Calu3 (cell line): ENCODE measurements at places on chromosomes 3 and 15.

- no peak for DNase-seq
Observed at GRCh38 chr3:125236331-125236903, 23.9 kb upstream of the SLC12A8 start.

DNA sequence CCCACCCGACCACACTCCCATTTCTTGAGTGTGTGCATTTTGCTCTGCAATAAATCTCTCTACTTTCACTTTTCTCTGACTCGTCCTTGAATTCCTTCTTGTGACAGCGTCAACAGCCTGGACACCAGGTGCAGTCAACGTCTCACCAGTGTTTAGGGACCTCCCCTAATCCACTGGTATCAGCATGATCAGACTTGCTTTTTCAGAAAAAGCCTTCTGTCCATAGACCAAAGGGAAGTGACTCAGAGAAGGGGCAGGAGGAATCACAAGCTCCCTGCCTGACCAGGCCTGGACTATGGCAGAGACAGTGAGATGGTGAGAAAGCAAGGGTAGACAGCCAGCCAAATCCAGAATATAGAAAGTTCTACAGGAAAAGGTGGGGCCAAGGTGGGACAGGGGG, 15.5 kb downstream of the CCR5 start:
- peak; percentile 30 for DNase-seq

DNA sequence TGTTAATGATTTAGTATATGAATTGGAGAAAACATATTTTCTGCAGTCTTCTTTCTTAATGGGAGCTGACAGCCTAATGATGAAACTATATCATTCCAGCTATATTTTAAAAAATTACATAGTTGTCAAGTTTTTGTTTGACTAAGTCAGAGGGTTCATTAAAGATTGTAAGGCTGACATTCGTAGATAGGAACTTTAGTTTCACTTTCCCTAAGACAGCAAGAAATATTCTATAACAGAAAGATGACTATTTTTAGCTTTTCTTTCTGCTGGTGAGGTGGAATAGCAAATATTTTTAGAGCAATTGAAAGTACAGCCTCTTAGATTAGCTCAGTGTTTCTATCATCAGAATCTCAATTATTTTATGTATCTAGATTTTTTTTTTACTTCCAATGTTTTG, 60.2 kb downstream of the PIAS1 start:
- DNase-seq, result no peak

DNA sequence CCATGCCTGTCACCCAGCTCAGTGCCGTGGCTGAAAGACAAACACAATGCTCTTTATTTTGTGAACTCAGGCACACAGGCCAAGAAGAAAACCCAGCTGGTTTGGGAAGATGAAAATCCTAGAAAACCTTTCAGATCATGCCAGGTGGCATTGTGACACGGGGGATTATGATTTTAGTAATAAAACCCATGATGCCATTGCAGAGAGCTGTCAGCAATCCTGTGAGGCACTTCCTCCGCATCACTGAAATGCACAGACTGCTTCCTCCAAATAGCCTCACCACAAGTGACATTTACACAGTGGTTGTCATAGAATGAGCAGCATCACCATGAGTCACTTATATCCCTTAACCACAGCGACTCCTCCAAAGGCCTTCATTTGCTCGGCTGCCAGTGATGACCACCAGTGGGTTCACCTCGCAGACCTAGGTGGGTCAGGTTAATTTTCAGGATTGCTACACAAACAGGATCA, 22.7 kb downstream of the ABHD6 start:
- no peak for DNase-seq

- no peak for DNase-seq
Observed at GRCh38 chr15:68386587-68387288, 45.2 kb downstream of the ITGA11 start.

- DNase-seq, result no peak
Observed at GRCh38 chr3:117751651-117752050, 1042.1 kb downstream of the TUSC7 start.

DNA sequence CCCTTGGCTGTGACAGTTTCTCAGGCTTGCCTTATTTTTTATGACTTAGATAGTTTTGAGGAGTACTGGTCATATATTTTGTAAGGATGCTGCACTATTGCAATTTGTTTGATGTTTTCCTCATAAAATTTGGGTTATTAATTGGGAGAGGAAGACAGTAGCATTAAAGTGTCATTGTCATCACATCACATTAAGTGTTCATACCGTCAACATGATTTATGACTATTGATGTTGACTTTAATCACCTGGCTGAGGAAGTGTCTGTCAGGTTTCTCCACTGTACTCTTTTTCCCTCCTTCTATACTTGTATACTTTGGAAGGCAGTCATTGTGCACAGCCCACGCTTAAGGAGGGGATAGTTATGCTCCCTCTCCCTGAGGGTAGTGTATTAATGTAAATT, 26.9 kb downstream of the TRIM69 start:
- no peak for DNase-seq

- DNase-seq, result no peak
Observed at GRCh38 chr15:45147606-45148005, 17.8 kb downstream of the DUOX1 start.

DNA sequence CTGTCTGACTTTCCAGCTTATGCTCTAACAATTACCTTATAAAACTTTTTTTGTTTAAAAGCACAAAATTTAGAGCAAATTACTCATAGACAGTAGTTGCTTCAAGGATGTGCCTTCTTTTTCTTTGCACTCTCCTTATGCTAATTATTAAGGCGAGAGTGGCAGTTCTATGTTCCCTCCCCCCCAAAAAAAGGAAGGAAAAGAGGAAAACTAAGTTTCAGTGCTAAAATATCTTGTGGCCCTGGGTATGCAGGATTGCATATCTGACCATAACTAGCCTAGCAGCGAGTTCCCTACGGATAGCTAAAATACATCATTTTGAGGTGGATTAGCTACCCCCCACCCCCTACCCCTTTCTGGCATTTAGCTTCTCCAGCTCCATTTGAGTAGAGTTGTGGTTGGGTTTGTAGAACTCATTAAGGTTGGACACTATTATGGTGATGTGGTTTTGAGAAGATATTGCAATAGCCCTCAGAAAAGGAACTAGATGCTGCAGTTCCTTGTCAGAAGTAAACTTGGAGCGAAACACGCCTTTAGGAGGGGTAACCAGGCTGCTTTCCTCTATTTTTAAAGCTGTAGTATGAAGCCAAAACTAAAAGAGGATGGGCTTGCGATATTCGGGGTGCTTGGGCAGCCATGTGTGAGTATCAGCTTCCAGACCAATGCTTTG, 174.6 kb downstream of the AKAP13 start:
- no peak for DNase-seq

DNA sequence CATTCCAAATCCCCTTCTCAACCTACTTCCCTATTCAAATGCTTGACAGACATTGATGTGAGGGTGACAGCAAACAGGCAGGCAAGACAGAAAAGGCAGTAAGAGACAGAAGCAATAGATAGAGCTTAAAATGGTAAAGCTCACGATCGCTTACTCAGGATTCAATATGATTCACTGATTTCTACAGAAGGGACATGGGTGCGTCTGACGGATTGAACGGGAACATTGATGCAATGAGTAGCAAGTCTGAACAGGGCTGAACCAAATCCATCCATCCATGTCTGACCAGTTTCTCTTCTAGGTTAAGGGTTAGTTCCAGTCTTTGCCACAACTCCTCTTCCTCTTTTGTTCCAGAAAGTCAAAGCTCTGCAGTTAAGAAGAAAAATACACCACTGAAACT, 35.1 kb downstream of the P2RY1 start:
- no peak for DNase-seq

DNA sequence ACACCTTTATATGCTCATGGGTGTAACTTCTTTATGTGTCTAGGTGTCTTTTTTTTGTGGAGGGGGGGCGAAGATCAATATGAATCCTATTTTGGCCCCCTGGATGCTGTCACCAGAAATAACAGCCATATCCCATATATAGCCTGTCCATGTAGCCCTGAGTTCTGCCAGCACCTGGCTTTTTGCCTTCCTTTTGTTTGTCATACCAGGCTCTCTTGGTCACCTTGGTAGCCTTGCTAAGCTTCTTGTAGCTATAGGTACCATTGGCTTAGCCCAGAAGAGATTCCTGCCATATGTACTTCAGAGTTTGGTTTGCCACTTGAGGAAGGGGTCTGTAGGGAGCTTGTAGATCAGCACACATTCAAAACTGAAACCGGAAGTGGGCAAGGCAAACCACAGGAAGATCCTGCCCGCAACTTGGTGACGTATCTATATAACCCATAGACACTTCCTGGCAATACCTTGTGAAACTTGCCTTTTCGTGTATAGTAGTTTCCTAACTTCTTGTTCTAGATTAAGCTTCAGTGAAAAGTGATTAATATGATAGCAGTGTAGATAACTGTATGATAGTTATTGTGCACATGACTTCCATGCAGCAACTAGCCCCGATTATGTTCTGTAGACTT, 11.9 kb downstream of the RASA2 start:
- no peak for DNase-seq

GRCh38 chr3:98243843-98244242, 20.2 kb upstream of the OR5H6 start:
- no peak for DNase-seq

DNA sequence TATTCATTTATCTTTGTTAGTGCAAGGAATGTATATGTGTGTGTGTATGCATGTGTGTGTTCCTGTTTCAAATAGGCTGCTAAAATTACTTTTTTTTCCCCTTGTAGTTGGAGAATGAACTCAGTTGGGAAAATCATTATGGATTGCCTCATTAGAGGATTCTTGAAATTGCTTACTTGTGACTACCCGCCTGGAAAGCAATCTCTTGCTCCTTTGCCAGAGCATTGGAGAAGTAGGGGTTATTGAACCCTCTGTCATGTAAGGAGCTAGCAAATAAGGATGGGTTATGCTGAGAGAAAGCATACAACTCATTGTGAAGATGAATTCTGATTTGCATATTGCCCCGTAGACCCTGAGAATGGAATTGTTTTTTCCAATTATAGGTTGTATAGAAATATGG, 474.5 kb downstream of the CADM2 start:
- DNase-seq, result no peak

DNA sequence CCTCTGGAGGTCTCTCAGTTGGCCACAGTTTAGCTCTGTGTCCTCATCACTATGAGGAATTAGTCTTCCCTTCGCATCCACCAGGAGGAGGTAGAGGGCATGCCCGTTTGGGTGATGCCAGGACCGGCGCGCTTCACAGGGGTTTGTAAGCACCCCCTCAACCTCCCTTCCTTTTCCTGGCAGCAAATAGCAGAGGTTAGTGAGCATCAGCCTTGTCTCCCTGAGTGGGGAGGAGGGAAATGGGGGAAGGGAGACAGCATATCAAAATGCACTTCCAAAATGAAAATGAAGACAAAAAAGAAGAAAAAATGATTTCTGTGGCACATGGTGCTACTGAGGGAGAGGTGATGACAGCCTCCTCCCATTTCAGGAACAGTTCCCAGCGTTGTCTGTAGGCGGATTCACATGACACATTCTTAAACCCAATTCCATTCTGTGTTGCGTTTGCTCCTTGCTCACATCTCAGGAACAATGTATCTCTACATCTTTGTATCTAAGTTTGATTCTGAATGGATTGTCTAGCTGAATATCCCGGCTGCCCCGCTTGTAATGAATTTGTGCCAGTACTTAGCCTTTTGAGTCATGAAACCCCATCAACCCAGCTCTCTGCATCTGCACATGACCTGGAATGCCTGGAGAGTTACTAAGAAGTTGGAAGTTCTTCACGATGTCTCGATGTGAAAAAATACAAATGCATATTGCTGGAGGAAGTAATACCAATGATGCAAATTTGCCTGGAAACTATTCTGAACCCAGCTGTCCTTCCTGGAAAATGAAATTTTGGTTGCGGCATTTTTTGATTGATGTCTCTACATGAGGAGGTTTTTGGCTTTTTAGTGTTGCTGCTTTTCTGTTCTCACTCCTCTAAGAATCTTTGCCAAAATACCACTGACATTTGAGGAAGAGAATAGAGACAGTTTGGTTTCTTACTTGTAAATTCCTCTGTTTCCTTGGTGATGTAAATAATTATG, 45.2 kb downstream of the TYRO3 start:
- peak; percentile 56 for DNase-seq

- no peak for DNase-seq
Observed at GRCh38 chr3:17057321-17057720, 172.6 kb downstream of the PLCL2 start.

DNA sequence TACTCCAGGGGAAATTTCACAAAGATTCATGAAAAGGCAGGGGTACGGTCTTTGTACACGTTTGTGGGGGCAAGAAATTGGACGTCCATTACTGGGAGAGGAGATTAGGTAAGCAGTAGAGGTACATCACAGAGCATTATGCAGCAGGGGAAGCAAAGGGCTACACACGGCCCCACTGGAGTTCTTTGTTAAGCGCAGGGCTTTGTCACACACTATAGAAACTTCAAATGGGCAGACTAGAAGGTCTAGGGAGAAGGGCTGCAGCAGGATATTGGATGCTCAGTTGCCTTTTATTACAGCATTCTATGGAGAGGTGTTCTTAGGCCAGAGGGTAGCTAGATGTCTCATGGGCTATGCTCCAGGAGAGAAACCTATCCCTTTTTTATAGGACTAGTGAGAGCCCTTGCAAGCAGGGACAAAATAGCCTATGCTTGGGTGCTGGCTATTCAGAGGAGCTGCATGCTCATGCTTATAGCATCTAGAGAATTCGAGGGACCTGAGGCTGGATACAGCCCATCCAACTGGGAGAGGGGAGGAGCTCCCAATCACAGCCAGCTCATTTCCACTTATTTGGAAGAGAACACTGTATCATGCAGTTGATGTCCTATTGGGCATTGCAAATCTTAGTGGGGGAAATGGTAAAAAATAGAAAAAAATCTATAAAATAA, 506.4 kb upstream of the ADAMTS9 start:
- no peak for DNase-seq

GRCh38 chr3:142118911-142119310, 30.4 kb downstream of the TFDP2 start:
- DNase-seq, result no peak

- no peak for DNase-seq
Observed at GRCh38 chr15:52783929-52784798, 6.0 kb downstream of the ONECUT1 start.

- peak; percentile 66 for DNase-seq
Observed at GRCh38 chr3:13111173-13111872, 38.1 kb upstream of the IQSEC1 start.

GRCh38 chr3:151795276-151795675, 18.6 kb upstream of the AADAC start:
- DNase-seq, result no peak

DNA sequence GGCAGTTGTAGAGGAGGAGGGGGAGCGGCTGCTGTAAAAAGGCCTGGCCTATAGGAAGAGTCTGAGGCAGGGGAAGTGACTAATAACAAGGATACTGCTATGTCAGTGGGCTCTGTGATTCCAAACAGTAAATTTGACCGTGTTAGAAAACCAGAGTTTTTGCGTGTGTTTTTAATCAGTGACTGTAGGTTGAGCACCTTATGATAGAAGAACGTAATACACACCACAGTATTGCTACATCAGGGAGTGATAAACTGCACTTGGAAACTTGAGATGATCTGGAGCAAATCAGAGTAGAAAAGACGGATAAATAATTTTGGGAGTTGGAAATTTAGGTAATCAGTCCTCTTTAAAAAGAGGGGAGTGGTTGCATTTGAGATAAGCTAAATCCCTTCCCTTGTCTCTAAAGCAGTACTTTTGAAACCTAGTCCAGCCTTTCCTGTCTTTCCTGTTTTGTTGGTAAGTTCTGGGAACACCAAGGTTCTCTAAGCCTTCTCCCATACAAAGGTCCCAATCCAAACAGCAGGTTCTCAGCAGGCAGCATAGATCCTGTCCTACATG, 130.5 kb upstream of the NR2E3 start:
- DNase-seq, result peak; percentile 45
